Mucosa of descending colon (tissue), 3 donors: ENCODE measurements at places on chromosomes 4 and X. TPM values are rescaled to one million over a fixed set of nuclear protein-coding genes. Genes with fewer than 3 reads are reported as not detected.

The CXorf49 gene
- total RNA-seq = not detected

DNA sequence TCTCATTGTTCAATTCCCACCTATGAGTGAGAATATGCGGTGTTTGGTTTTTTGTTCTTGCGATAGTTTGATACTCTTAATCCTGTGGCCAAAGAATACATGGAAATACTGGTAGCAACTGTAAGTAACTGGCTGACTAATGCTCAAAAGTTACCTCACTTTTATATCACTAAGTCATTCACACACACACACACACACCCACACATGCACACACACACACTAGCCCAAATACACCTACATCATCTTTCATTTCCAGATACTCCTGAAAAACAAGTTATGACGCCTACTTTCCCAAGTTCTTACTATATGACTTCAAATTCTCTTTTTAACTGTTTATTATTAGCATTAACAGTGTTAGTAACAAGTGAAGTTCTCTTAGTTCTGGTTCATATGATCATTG is 101.3 kb downstream of the DCHS2 start:
- no peak for DNase-seq

DNA sequence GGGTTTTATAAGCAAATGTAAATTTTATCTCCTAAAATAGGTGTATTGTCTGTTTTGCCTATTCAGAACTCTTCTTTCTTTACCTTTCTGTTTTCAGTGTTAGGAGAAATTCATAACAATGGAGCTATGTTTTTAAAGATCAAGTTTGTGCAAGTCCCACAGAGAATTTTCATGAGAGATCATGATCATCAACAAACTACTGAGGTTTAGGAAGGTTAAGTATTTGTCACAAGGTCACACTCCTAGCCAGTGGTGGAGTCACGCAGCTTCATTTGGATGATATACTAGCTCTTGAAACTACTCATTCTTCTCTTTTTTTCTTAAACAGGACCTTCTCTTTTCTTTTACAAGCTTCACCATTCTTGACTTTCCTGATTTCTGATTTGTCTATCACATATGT is 892.6 kb upstream of the FRG1 start:
- DNase-seq = no peak

DNA sequence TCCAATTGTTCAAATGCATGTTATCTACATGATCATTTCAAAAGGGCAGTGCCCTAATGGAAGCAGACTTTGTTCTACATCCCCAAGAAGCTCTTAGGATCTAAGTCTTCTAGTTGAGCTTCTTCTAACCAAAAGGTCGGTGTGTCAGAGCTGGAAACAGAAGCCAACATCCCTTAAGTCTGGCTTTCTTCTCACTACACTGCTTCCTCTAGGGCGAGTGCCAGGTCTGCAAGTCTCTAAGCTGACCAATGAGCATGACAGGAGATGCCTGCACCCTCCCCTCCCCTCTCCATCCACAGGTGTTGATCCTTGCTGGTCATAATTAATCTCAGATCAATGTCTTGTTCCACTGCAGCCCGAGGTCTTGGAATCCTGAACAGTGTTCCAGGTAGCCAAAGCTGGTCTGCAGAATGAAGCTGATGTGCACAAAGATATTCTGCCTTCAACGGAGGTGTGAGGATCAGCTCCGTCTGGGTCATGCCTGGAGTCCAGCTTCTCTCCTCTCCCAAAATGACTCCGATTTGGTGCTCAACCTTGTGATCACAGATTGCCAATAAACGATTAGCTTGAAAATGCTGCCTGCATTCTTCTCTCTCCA is 44.1 kb downstream of the WDR1 start:
- no peak for DNase-seq

DNA sequence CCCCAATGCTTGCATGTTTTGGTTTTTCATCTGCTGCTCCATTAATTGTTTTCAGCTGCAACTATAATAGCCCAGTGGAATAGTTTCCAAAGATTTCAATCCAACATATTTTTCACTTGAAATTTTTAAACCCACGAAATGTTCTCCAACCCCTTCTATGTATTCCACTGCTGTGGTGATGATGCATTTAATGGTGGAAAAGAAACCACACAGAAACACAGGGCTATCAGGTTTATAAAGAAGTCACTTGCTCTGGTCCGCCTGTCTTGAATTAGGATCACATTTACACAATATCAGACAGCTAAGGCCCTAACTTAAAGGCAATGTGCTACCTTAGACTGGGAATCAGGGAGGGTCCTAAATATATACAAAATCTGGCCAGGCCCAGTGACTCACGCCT is 35.0 kb downstream of the OPHN1 start:
- no peak for DNase-seq

The CSTF2 gene
- total RNA-seq = 23.9 TPM

The TMEM131L gene
- 9.8 TPM for total RNA-seq

The APELA gene
- total RNA-seq = not detected

- DNase-seq = no peak
Measured at GRCh38 chr4:157983300-157983699, 189.5 kb downstream of the GASK1B start.

DNA sequence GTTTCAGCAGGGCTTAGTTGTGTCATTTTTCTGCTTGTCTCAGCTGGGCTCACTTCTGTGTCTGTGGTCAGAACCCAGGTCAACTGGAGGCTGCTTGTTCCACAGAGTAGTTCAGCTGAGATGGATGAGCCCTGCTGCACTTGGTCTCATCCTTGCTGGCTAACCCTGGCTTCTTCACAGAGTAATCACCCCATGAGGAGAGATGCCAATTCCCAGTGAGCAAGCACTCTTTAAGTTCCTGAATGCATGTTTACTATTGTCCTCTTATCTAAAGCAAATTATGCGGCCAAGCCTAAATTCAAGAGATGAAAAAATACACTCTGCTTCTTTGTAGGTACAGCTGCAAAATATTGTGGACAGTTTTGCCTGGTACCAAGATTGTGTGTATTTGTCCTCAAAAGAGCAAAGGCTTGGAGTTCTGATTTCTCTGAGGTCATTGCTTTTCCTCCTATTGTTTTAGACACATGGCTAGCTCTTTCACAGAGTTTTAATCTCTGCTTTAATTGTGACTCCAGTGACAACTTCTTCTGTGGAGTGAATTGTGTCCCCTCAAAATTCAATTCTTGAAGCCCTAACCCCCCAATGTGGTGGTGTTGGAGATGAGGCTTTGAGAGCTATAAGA is 236.6 kb upstream of the ANKRD50 start:
- DNase-seq = no peak

DNA sequence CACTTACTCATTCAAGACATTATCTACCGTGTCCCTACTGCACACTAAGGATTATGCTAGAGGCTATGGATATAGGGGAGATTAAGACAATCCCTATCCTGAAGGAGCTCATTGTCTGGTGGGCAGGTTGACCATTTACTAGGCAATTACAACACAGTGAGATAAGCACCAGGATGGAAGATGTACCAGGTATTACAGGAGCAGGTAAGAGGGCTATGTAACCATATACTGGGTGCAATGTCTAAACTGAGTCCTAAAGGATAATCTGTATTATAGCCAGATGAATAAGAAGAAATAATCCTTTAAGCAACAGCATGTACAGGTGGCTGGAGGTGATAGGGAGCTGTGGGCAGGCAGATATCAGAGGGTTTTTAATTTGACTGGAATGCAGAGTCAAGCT is 113.3 kb upstream of the TBC1D9 start:
- DNase-seq = no peak

The FGFBP1 gene
- total RNA-seq = 39.4 TPM

The PLXNB3 gene
- total RNA-seq = 3.3 TPM

The GLOD5 gene
- 9.9 TPM for total RNA-seq

- no peak for DNase-seq
Measured at GRCh38 chr4:105462576-105462975, 11.3 kb downstream of the PPA2 start.

The CLCN4 gene
- 1.7 TPM for total RNA-seq

GRCh38 chr4:184911310-184911709 is 85.5 kb upstream of the ACSL1 start:
- DNase-seq = no peak

- peak; percentile 34 for DNase-seq
Measured at GRCh38 chr4:2451036-2451520, 17.8 kb upstream of the RNF4 start.

The SLC6A14 gene
- total RNA-seq = 0.28 TPM

DNA sequence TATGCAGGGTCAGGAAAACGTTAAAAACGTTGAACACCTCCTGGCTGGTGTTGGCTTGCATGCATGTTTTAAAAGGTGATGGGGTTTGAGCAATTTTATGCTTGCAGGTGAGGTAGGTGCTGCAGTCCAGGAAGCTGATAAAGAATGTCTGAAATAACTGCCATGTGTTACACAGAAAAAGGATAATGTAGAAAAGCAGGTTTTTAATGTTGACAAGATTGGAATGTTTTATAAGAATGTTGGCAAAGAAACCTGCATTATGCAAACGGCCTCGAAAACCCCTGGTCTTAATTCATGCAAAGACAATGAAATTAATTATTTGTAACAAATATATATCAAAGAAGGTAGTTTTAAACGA is 723.7 kb upstream of the AGA start:
- no peak for DNase-seq

DNA sequence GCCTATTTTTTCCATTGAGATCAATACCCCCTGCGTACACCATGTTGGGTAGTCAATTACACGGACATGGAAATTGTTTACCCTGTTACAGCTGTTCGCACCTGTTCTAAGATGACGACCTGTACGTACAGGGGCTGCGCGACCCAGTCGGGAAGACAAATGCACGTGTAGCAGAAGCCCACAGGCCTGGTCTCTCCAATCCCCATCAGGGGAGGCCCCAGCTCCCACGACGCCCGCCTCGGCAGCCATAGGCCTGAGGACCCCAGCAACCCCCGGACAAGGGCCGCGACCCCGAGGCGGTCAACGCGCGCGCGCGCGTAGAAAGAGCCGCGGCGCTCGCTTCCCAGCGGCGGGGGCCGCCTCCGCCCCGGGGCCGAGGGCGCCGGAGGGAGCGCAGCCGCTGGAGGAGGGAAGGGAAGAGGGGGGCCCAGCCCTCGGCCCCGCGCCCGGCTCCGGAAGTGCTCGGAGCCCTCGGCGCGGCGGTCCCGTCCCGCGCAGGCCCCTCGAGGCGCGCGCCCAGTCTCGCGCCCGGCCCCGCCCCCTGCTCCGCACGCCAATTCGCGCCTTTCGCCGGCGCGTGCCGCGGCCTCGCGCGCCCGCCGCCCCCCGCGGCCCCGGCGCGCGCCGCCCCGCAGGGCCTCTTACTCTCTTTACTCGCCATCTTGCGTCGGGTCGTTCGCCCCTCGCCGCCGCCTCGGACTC is 618 bp downstream of the RBBP7 start:
- DNase-seq = peak; percentile 59

DNA sequence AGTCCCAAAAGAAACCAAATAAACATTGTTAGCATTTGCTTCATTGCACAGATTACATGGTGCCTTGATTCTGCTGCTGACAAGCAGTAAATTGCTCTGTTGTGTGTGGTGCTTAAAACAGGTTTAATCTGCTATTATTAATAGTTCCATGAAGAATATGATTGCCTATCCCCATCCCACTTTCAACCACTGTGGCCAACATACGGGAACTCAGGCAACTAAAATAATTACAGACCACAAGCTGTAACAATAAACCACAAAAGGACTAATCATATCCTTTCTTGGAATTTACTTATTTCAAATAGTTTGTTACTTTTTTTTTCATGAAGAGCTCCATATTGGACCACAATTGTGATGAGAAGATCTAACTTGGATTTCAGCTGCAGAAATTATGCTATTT is 131.5 kb downstream of the PACRGL start:
- DNase-seq = no peak

DNA sequence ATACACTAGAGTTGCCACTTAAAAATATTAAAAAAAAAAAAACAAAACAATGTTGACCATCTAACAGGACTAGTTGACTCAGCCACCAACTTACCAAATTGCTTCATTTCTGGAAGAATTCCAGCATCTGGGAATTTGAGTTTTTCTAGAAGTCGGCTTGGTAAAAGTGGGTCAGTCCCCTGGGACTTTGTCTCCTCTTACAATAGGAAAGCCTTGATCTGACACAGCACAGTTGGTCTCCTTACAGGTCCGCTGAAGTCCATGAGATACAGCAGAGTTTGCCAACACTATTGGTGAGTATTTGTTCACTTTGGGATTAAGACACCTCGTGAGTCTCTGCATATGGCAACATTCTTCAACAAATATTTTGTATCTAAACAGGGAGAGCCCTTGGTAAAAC is 18.2 kb upstream of the DDIT4L start:
- DNase-seq = no peak

The MAGEB17 gene
- 0.22 TPM for total RNA-seq

DNA sequence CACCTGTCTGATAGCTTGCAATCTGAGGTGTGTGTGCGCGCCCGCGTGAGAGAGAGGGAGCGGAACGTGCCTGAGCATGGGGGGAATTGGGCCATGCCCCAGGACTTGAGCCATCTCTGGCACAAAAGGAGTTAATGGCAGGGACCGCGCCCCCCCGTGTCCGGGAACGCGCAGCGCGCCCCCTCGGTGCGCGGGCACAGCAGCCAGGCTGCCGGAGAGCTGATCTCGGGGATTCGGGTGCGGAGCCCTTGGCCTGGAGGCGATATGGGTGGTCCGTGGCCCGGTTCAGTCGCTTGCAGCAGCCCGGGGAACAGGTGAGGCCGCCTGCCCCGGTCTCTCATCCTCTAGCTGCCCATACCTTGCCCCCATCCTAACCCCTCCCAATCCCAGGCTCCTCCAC is at the start of gene NLGN3:
Gene NLGN3, plus strand, starts transcription at position 191 of the 400 bp plus-strand sequence. CDS start 2,909 bp downstream, outside the sequence.
- no peak for DNase-seq

GRCh38 chrX:27229721-27230120 is 233.4 kb downstream of the PPP4R3C start:
- no peak for DNase-seq

DNA sequence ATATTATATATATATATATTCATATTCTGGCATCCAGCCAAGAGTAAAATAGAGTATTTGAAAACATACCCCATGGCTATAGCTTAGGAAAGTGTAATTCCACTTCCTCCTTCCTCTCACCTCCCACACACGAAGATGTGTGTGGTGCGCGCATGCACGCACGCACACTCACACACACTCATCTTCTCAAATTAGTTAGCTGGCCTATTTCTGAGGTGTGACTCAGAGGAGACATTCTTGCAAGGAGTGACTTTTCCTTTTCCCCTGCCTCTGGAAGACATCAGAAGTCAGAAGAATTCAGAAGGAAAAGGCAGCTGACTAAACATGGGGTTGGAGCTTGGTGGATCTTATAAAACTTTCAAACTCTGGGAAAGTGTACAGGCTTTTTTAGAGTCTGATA is 8.8 kb downstream of the ENPEP start:
- no peak for DNase-seq

GRCh38 chr4:159837071-159837470 is 734.2 kb downstream of the RAPGEF2 start:
- no peak for DNase-seq

The MXRA5 gene
- total RNA-seq = 3.3 TPM

GRCh38 chr4:53997898-53998297 is 66.5 kb downstream of the CHIC2 start:
- no peak for DNase-seq

- DNase-seq = no peak
Measured at GRCh38 chrX:119618439-119618838, 12.2 kb upstream of the NKRF start.

GRCh38 chrX:136778020-136778419 is 2.7 kb downstream of the ARHGEF6 start:
- no peak for DNase-seq

GRCh38 chr4:123350191-123350544 is 46.4 kb upstream of the SPRY1 start:
- peak; percentile 32 for DNase-seq
